ENCODE measurements at places on chromosomes 5 and 9. TPM values are rescaled to one million over a fixed set of nuclear protein-coding genes. Genes with fewer than 3 reads are reported as not detected.

SLC34A3 gene
- not detected for total RNA-seq

PLK2 gene
- total RNA-seq: 283 TPM

ABO gene
- not detected for total RNA-seq

PDE6A gene
- total RNA-seq: not detected

- DNase-seq: no peak
These were observed 1.3 kb upstream of the ANKRD18A start for GRCh38 chr9:38621434-38622287.

DNA sequence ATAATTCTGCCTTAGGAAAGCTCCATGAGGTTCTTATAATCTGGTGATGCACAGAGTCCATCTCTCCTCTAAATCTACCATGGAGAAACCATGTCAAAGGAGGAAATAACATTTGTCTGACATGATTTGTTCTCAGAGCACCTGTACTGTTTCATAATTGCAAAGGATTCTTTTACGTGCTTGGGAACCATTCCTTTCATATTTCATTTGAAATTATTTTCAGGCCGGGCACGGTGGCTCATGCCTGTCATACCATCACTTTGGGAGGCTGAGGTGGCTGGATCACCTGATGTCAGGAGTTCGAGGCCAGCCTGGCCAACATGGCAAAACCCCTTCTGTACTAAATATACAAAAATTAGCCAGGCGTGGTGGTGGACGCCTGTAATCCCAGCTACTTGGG lies 65.4 kb downstream of the UGCG start:
- no peak for DNase-seq

DNA sequence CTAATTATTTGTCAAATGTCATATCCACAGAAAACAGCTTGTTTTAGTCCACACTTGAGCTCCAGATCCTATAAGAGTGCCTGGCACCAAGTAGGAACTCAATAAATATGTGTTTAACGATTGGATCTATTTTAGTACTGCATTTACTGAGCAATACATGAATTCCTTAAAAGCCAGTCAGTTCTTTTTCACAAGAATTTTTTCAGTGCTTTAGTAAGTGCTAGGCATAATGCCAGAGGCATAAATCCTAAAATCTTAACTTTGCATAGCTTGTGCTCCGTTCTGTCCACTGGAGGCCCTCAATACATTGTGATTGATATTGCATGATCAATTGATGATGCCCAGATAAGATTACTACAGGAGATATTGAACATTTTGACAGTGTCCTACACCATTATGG lies 67.3 kb upstream of the PCSK5 start:
- DNase-seq: no peak

- DNase-seq: no peak
These were observed 4.7 kb downstream of the SKP2 start for GRCh38 chr5:36156619-36157018.

DNA sequence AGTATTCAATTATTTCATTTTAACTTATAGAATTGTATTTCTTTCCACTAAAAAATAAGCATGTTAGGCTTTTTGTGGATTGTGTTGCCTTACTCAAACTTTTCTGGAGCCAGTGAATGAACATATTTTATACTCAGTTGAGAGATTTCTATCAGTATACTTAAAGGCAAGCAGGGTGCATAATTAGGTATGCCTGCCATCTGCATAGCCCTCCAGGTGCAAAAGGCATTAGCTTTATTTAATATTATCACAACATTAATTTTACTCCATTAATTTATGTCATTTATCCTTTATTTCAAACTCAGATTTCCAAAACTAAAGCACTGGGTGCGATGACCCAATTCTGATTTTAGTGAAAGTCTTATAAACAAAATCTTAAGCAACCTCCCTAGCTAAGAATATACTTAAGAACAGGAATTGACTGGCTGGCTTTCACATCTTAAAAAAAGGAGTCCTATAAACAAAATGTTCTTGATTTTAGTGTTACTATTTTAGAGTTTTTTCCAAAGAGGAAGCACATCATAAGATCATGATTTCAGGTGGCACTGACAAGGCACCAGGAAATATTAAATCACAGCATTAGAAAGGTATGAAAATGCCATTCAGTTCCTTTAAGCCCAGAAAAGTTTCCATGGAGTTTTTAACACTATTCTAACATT lies 178.4 kb downstream of the MPDZ start:
- no peak for DNase-seq

DNA sequence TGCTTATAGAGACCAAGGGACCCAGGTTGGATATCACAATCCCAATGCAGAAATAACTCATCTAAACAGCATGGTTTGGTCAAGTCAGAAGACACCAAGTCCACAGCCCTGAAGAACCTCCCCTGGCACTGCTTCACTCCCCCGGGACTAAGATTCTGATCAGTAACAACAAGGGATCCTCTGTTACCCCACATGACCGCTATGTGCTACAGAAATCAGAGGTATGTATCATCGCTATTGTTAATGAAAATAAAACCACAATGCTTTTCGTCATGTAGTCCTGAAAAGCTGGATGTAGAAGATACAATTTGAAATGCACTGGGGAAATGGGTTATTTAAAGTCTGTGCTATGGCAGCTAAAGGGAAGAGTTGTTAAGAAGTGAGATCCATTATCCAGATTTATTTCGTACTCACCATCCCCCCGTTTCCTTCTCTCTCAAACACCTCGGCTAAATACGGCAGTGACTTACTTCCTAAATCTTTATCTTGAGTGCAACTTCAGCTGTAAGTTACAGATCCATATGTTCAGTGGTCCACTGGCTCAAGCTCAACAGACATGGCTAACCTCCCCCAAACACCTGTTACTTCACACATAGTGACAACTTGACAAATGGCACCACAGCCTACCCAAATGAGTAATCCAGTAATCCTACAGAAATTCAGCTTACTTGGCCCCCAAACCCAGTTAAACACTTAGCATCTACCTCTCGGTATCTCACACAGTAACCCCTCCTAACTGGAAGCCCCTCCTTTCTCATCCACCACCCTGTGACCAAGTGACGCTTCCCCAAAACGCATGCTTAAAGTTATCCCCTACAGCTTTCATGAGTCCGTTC lies 129.2 kb downstream of the MYO10 start:
- no peak for DNase-seq

DNA sequence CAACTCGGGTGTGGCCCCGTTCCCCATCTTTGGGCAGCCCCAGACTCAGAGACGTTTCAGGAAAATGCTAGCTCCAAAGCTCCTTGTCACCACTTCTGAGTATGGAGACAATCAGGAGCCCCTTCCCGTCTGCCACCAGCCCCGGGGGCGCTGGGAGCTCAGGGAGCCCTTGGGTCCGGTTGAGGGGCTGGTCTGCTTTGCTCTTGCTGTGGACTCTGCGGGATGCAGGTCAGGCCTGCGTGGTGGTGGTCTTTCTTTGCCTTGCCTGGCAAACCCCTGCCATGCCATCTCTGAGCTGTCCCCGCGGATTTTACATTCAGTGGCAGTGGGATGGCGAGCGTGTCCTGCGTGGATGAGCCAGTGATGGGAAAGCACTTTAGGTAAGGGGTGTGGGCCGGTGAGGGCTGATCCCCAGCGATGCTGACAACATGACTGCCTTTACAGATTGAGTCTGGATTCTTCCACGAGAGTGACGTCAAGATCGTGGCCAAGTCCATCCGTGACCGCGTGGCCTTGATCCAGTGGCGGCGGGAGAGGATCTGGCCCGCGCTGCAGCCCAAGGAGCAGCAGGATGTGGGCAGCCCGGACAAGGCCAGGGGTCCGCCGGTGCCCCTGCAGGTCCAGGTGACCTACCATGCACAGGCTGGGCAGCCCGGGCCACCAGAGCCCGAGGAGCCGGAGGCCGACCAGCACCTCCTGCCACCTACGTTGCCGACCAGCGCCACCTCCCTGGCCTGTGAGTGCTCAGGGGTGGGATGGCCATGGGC lies 63.3 kb downstream of the WNK2 start:
- no peak for DNase-seq

DNA sequence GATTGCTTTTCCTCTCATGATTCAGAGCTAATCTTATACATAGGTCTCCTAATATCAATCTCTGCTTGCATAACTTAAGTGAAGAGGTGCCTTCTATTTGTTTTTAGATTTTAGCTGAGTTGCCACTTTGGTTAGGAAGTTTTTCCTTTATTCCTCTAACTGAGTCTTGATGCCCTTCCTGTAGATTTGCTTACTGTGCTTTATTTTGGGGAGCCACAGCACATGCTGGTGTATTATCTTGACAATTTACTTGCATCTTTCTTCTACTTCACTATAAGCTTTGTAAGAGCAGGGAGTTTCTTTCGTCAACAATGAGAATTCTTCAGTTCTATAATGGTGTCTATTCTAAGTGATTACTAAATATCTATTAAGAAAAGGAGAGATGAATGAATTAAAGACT lies 54.9 kb downstream of the GABRA6 start:
- no peak for DNase-seq

DNA sequence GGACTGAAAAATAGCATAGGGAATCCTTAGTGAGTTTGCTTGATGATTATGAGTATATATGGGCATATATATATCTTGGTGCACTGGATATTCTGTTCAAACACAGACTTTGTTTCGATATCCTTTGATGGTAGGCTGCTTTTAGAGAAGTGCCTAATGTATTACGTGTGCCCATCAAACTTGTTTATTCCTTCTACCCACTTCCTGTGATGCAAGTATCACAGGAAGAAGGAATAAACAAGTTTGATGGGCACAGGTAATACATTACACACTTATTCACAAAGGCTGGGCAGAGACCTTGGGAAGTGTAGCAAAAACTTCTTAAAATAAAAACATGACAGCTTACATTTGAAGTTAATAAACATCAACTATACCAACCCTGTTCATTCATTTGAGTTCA lies 364.2 kb downstream of the CHSY3 start:
- DNase-seq: no peak

GRCh38 chr5:69042500-69042899 lies 51.3 kb upstream of the SLC30A5 start:
- no peak for DNase-seq

DNA sequence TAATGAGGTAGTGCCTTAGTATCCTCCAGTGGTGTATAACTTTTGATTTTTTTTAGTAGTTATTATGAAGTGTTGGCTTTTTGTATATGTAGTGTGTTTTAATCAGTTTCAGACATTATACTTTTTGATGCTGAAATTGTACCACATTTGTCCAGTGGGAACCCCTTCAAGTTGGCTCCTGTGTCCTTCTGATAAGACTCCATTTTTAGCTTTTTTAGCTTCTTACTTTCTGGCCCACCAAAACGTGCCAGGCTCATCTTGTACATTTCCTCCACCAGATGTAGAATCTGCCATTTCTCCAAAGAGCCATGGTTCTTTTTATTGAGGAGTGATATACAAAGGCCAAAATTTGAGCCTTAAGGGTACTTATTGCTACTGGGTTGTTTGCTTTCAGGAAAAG lies 84.4 kb downstream of the PBX3 start:
- no peak for DNase-seq

DNA sequence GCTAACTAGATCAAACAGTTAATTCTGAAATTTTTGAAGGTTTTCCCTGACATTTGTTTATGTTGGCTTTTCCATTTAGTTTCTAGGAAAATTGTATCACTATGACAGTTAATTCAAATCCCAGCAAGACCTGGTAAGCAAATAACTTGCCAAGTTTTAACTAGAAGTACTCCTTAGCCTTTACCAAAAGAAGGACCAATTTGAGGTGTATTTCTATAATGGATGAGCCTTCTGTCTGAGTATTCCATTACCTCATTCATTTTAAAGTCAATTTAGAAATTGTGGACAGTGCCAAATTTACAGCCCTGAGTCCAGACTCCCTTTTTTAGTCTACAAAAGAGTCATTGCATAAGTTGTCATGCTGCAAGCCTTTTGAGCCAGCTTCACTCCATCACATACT lies 687.6 kb downstream of the CETN3 start:
- DNase-seq: no peak

DNA sequence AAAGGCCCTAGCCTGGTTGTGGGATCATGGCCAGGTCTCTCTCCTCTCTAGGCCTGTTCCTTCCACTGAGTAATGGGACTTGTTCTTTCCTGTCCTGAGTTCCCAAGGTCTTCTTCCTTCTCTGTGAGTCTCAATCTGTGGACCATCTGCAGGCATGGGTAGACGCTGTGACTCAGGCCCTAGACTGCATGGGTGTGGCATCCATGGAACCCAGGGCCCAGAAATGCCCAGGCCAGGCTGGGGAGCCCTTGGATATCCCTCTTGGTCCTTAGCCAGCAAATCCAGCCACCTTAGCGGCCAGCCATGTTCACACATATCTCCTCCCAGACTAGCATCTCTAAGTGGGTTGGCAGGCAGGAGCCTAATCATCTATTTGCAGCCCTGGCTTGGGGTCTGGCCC lies 2.3 kb upstream of the ACSL6 start:
- no peak for DNase-seq

DNA sequence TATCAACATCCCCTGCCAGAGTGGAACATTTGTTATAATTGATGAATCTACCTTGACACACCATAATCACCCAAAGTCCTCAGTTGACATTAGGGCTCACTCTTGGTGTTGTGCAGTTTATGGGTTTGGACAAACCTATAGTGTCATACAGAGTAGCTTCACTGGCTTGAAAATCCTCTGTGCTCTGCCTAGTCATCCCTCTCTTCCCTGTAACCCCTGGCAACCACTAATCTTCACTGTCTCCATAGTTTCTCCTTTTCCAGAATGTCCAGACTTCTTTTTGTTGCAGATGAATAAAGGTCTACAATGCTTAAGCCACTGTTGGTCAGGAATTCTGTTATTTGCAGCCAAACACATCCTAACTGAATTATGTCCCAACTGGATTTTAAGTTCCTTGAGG lies 22.5 kb upstream of the SUB1 start:
- DNase-seq: no peak

- no peak for DNase-seq
These were observed 3.2 kb upstream of the MAMDC2 start for GRCh38 chr9:70040376-70040903.

DNA sequence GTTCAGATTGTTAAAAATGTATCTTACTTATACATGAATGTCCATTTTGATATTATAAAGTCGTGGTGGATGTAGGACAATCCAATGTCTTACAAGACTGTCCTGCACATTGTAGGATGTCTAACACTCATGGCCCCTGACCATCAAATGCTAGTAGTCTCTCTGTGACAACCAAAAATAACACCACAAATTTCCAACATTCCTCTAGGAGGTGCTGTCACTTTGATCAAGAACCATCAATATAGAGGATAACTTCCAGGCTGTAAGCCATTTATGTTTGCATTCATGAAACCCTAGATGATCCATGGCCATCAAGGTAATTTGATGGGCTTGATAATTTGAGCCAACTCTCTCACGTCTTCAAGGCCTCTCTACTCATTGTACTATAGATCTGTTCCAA lies 20.5 kb upstream of the ZFR start:
- DNase-seq: no peak

DNA sequence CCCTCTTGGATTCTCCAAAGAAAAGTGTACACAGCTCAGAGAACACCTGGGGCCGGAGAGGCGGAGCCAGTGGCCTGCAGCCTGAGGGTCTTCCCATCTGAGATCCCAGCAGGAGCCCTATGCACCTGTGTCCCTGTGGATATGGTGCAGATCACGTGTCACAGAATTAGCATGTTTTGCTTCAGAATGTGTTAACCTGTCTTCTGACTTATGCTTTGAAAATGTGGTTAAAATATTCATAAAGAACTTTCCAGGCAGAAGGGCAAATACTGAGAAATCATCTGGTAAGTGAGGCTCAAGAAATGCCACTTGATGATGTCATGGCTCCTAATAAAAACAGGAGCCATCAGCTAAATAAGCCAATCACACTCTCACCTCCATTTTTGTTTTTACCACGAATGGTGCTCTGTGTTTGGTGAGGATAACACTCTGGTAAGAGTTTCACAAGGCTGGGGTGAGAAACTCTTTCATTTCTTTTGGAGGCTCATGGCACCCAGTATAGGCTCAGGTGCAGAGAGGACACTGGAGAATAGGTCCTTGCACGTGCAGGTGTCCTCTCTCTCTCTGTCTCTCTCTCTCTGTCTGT lies 279.8 kb downstream of the FSTL4 start:
- no peak for DNase-seq

- DNase-seq: no peak
These were observed 43.3 kb upstream of the BARHL1 start for GRCh38 chr9:132539096-132539495.
